ENCODE measurements at places on chromosomes 6 and 20.
A peak's percentile ranks its signal among the peaks of the same experiment; 100 is the strongest.

DNA sequence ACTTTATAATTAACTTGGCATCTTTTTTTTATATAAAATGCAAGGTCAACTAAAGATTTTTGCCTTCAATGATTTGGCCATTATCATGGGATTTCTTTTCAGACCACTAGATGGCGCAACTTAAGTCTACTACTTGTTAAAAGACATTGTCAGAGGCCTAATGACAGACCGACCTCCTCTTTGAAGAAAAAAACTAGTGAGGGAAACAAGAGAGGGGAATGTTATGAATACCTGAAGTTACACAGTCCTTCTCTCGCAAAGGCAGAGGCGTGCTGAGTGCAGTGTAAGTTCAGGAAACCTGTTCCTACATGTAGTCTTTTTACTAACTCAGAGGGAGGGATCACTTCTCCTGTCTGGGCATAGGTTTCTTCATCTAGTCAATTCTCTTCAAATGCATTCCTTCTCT lies 9.3 kb downstream of the TRAPPC3L start:
- peak; percentile 60 for DNase-seq

- DNase-seq: no peak
These were observed 155.5 kb downstream of the GJA1 start for GRCh38 chr6:121590916-121591315.

GRCh38 chr6:9657994-9658393 lies 756.9 kb downstream of the TFAP2A start:
- no peak for DNase-seq

- DNase-seq: no peak
These were observed 101.5 kb downstream of the NRSN1 start for GRCh38 chr6:24227556-24227955.

DNA sequence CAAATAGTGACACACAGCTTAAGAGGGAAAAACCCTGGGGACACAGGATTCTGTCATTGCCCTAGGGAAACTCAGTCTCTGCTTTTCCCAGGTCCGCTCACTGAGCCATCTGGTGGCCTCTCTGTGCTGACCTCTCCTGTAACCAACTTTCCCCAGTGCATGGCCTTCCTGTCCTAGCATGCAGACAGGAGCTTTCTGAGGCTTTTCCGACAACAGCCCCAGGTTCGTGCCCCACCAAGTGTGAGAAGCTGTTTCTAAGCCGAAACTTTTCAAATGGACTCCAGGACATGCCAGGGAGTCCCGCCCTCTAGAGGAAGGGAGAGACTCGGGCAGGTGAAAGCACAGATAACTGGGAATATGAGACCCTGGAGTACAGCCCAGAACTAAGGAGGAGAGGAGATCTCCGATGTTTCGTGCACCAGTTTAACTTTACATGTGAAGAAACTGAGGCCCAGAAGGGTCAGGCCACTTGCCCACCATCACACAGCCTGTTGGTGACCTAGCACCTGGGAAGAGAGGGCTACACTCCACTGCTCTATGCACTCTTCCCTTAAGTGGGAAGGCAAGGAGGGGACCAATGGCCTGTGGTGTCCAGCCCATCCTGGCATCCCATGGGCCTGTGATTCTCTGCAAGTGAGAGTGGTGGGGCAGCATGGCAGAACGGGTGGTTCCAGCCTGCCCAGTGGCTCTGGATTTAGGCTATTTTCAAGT lies 46.2 kb downstream of the RPP40 start:
- no peak for DNase-seq

DNA sequence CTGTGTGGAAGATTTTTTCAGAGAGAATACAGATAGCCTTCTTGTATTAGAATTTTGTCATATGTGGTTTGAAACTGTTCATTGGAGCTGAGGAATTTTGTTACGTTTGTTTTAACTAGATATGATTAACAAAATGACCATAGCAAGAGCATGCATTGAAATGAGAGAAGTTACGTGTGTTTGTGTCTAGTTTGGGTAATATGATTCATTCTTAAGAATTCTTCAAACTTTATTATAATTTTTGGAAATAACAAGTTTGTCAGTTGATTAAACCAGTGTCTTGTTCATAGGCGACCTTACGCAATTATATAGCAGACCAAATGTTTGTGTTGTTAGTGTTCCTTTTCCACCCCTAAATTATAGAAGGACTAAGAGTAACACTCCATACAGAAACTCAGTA lies 5.5 kb downstream of the GMNN start:
- no peak for DNase-seq

- DNase-seq: peak; percentile 29
These were observed 115.0 kb downstream of the IRF4 start for GRCh38 chr6:506508-506907.

- DNase-seq: no peak
These were observed 14.3 kb upstream of the C20orf144 start for GRCh38 chr20:33647603-33648395.

DNA sequence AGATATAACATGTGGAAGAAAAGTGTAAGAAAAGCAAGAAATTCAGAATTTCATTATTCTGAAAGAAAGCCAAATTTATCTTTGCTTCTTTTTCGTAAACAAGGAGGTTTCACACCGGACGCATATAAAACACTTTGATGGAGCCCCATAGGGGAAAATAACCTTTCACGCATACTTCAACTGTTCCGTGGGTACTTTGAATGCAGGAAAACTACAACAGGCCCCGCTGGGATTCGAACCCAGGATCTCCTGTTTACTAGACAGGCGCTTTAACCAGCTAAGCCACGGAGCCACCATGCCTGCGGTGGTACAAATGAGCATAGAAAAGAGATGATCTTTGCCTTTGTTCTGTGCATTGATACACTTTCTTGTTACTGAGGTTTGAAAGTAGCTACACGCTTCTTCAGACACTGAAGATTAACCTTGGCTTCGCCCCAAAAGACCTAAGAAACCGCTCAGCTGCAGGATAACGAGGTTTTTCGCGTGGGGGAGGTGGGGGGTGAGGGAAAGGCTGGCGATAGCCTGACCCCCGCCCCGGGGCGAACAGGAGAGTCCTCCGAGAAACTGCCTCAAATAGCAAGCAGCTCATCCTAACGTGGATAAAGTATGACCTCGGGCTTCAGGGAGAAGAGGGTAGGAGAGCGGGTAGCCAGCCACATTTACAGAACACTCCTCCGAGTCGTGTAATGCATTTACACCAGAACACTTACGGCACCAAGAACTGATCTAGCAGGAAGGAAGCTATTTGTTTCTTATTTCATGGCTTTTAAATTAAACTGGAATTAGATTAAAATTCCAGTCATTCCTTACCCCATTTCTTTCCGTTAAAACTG lies 5.3 kb upstream of the HMGN4 start:
- DNase-seq: peak; percentile 93

DNA sequence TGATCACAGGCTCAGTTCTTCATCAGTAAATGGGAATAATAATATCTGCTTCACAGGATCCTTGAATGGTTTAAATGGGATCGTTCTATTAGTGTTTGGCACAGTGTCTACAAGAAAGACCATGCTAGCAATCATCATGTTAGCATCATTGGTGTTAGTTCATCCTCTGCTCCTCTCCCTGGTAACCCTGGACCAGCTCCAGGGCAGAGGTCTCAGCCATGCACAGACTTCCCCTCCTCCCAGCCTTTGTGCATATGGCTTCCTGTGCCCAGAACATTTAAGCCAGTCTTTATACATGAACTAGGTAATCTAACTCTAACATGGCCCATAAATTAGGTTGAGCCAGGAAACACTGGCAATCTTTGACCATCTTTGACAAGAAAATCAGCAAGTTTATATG lies 180.2 kb downstream of the EPM2A start:
- DNase-seq: no peak

- peak; percentile 57 for DNase-seq
These were observed 205.9 kb downstream of the ZMYND8 start for GRCh38 chr20:47150403-47151152.

- no peak for DNase-seq
These were observed 243.5 kb upstream of the PREP start for GRCh38 chr6:105646391-105646867.

DNA sequence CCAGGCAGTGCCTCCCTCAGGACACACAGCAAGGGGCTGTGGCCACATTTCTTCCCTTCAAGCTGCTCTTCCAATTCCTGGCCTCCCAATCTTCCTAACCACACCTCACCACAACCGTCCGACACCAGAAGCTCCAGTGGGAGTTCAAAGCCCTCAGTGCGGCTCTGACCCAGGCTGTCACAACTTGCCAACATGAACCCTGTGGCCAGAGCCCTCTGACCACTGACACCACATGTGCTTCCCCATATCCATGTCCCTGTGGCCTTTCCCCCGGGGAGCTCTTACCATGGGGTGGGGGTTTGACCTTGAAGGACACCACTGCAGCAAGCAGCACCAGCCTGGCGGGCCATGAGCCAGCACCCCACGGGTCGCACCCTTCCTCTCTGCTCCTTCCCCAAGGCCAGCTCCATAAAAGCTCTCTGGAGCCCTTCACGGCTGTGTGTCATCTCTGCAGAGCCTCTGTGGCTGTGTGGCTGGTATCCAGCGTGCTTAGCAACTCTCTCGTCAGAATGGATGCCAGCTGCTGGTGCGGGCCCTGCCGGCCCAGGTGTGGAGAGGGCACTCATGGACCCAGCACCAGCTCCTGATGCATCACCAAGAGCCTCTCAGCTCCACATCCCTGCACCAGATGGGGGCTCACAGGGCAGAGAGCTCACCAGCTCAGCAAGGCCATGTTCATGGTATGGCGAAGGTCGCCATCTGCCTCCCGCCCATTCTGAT lies 106.1 kb downstream of the PSMB1 start:
- no peak for DNase-seq

DNA sequence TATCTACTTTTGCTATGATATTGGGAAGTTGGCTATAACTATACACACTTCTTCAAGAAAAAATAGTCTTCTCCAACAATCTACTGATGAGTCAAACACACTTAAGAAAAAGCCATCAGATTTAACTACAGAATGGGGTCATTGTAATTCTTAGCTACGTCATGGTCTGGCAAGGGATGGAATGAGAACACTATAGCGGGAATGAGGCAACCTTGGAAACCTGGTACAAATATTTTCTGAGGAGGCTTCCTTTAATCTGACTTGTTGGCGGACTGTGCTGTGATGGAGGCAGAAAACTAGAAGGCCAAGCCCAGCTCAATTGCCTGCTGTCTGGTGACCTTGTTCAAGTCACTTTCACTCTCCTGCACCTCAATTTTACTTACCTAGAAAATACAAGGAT lies 586.8 kb upstream of the JAG1 start:
- DNase-seq: no peak

DNA sequence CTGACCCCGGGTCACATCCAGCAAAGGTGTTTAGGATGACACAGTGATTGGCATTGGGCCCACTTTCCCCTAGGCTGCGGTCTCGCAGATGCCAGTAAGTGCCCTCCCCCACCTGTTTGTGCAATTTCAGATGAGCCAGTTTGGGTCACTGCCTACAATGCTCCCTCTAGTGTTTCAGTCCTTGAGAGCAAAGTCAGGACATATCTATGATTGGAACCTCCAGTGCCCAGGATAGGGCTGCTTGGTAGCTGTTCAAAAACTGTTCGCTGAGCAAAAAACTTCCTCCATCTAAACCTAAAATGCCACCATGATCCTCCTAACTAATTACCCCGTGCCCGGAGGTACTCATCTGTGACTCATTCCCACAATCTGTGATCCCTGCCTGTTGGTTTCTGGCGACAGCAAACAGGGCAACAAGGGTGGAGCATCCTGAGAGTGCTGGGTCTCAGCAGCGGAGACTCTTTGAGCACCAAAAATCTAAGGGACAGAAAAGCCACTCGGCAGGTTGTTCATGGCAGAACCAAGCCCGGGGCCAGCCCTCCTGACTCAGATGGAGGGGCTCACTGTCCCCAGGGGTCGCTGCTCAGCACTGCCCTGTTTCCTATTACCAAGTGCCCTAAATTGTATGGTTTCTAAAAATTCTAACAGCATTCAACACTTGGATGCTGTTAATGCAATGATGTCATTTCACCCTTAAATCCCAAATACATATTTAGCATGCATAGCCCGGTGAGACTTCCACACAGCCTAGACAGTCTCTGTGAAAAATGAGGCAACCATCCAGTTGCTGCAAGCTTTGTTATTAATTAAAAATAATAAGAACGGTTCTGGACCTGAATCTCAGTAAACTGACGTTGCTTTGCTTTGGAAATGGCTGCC lies 5.0 kb downstream of the VSX1 start:
- DNase-seq: no peak

- DNase-seq: no peak
These were observed 76.4 kb downstream of the HMGN3 start for GRCh38 chr6:79157961-79158644.

DNA sequence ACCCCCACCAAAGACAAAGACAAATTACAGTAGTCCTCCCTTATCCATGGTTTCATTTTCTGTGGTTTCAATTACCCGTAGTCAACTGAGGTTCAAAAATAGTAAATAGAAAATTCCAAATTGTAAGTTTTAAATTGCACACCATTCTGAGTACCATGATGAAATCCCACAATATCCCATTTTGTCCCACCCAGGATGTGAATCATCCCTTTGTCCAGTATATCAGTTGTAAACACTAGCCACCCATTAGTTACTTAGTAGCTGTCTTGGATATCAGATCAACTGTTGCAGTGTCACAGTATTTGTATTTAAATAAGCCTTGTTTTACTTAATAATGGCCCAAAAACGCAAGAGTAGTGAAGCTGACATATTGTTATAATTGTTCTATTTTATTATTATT lies 364.0 kb upstream of the ARID1B start:
- no peak for DNase-seq

- no peak for DNase-seq
These were observed 449.4 kb upstream of the PTCHD4 start for GRCh38 chr6:48560408-48560807.

GRCh38 chr20:35347011-35347410 lies 54.8 kb upstream of the FAM83C start:
- DNase-seq: peak; percentile 80

DNA sequence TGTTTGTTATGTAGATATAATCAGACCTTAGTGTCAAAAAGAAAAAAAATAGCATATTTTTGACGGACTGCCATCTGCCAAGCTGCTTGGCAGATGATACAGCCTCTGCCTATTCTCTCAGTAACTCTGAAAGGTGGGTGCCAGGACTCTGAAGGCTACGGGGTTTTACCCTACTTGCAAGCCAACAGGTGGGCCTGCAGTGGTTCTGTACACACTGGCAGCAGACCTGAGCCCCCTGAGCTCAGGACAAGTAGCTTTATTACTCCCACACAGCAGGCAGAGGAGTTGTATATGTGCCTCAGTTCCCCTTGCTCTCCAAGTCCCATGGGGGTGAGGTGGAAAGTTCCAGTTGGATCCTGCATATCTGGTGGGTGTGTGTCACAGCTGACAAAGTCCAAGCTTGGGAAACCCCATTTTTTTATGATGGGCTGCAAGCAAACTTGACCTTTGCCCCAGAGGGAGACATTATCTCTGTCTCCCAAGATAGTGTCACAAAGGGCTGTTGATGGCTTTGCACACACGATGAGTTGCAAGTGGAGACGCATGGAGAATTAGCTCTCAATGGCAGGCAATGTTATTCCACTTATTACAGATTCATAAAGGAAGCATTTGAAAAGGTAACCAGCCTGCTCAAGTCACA lies 20.5 kb upstream of the AFDN start:
- no peak for DNase-seq

- no peak for DNase-seq
These were observed 48.4 kb downstream of the PHACTR2 start for GRCh38 chr6:143726015-143726647.

GRCh38 chr20:40646361-40646760 lies 42.7 kb downstream of the MAFB start:
- DNase-seq: no peak

GRCh38 chr6:84093441-84094435 lies 60.2 kb downstream of the MRAP2 start:
- DNase-seq: peak; percentile 64
